ENCODE measurements at places on chromosomes 12 and 14.

DNA sequence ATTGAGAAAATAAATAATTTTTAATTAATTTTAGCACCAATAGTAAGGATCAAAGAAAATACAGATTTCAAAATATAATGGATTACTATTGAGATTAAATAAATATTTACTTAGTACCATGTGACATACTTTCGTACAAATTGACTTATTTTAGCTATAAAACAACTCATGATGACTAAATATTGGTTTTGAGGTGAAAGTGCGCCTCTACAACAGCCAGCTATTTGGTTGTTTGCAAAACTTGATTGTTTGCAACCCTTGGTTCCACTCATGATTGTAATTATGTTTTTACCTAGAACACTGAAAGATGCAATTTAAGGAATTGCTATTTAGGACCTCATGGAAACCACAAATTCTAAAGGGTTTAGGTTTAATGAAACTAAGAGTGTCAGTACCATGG is 51.9 kb upstream of the PPM1H start:
- no peak for DNase-seq

DNA sequence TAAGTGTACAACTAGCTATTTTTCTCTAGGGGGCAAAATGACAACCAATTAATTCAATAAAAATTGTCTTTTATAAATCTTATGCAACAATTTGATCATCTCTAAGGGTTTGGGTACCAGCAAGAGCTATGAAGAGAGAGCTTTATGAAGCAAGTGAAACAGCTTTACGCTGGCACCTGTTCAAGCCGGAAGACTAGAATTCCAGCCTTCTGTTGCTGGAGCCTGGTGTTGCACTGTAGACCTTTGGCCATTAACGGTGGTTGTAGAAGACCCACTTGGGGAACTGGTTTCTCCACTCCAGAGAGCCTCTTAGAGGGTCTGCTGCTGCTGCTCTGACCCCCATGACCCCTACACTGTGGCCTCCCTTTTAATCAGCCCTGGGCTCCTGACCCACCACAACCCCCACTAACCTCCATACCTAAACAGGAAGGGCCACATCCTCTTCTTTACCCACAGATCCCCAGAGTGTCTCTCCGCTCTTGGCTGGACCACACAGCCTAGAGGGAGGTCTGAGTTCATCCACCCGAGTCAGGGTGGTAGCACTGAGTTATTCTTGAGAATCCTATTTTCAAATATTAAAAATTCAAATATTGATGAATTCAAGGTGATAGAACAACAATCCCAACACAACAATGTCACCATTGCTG is 54.6 kb upstream of the STON2 start:
- DNase-seq: no peak

DNA sequence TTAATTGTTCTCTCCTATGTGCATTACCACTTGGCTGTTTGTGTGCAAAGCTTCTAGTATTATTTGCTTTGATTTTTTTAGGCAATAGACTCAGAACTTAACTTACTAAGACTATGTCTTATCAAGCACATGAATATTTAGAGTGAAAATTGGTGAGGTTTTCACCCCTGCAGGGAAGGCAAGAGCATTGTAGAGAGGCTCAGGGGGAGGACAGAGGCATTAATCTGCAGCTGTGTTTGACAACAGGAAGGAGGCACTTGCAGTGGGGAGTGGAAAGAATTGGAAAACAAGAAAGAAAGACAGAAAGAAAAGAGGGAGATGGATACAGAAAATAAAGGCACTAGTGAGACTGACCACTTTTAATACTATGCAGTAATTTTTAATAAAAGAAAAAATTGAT is 431.6 kb downstream of the PDZRN4 start:
- no peak for DNase-seq

DNA sequence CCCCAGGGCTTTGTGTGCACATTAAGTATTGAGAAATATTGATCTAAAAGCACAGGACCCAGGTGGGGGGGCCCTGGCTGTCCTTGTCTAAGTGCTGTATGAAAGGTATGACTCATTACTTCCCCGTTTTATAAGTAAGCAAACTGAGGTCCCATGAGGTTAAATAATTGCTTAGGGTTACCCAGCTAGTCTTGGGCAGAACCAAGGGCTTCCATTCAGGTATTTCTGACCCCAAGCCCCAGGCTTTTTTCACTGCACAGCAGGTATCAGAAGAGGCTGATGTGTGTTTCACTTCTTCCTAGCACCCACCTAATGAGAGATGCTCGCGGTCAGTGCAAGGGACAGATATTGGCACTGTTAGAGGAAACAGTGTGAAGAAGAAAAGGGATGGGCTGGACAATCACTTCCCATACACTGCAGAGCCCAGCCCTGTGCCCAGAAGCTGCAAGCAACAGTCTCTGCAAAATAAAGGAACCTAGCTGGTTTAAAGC is 4.7 kb upstream of the TC2N start:
- no peak for DNase-seq

DNA sequence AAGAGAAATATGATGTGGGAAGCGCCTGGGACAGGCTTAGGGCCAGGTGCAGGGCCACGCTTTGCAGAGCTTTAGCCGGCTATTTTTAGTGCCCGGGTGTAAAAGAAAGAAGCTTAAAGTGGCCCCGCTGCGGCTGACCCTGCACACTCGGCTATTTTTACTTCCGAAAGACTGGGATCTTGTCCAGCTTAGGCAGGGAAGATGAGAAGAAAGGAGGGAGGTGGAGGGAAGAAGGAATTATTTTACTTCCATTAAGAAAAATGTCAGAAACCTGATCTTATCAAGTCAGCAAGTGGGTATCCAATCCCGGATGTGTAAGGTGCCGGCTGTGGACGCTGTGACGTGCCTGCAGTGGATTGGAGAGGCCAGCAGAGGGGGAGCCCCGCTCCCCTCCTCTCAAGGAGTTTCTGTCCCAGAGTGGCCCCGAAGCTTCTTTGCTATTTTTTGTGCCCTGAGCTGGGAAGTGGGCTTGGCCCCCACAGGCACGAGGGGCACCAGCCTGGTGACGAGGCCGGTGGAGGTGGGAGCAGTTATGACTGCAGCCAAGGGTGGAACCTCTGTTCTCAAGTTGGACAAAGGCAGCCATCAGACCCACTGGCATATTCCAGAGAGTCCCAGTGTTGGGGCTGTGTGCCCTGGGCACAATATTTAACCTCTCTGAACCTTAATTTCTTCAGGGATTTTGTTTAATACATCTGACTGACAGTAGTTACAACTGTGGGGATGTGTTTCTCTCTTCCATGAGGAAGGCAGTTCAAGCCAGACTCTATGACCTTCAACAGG is 97.7 kb downstream of the ESRRB start:
- DNase-seq: no peak
